ENCODE measurements at places on chromosomes 1 and 21.
A peak's percentile ranks its signal among the peaks of the same experiment; 100 is the strongest.

DNA sequence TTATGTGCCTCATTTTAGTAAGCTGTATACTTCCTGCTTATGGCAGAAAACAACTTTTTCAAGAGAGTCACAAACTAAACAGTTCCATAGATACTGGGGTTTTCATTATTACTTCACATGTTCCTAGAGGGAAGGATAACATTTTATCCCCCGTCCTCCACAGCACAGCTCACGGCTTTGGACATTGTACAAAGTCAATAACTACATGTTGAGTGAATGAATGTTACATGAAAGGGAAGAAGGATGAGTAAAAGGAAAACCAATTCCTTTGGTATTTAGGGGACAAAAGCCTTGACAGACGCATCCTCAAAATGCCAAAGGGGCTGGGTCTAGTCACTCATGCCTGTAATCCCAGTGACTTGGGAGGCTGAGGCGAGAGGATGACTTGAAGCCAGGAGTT is 14.8 kb downstream of the PI4KB start:
- no peak for DNase-seq

GRCh38 chr21:35507181-35507759 is 458.2 kb upstream of the RUNX1 start:
- no peak for DNase-seq

GRCh38 chr21:27359141-27359540 is 392.3 kb upstream of the ADAMTS5 start:
- no peak for DNase-seq

GRCh38 chr1:23193391-23194118 is 23.7 kb downstream of the HTR1D start:
- DNase-seq: no peak

- DNase-seq: no peak
These were observed 24.4 kb downstream of the RGS4 start for GRCh38 chr1:163093579-163093978.

- no peak for DNase-seq
These were observed 457.8 kb upstream of the DAB1 start for GRCh38 chr1:57881639-57882038.

DNA sequence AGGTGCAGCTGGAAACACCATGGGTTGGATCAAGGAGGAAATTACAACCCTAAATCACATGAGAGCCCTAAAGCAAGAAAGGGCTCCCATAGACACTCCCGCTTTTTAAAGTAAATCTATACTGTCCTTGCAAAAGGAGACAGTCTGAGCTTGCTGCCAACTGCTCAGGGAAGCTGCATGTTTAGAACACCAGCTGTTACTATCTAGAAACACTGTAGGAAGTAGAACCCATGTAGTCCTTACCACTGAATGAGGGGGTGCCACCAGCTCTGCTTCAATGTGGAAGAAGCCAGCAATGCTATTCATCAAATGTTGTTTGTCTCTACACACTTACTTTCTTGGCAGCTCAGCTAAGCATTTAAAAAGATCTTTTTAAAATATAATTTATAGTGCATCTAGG is 79.8 kb downstream of the PIGK start:
- no peak for DNase-seq

- DNase-seq: peak; percentile 40
These were observed 4.2 kb downstream of the RNPC3 start for GRCh38 chr1:103529746-103530145.

- no peak for DNase-seq
These were observed 17.2 kb upstream of the TSHB start for GRCh38 chr1:115012434-115012833.
